ENCODE measurements at places on chromosomes 11 and 22.

- no peak for DNase-seq
Observed at GRCh38 chr11:35812828-35813227, 131.0 kb upstream of the LDLRAD3 start.

DNA sequence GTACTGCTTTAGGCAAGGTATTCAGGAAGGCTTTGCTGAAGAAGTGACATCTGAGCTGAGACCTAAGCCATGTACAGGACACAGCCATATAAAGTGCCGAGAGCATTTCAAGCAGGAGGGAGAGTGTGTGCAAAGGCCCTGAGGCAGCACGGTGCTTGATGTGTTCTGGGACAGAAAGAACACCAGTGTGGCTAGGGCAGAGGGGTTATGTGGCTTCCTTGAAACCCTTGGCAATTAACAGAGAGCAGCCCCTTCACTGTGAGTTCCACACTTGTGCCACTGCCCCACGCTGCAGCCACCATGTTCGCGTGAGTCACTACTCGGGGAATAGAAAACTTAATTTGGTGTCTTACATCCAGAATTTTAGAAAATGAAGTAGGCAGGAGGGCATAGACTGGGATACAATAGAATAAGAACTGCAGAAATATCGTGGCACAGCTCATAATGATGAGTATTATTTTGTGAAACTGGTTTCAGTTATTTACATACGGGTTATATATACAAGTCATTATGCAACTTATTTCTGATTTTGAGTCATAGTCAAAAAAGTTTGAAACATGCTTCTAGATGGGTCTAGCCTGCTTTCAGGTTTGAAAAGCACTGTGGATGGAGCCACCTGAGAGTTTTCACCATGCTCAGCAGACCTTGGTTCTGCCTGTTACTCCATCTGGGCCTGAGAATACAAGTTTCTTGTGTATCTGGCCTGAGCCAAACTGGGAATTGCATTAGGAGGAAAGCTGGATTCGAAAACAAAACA, 11.8 kb downstream of the IL10RA start:
- DNase-seq: no peak

DNA sequence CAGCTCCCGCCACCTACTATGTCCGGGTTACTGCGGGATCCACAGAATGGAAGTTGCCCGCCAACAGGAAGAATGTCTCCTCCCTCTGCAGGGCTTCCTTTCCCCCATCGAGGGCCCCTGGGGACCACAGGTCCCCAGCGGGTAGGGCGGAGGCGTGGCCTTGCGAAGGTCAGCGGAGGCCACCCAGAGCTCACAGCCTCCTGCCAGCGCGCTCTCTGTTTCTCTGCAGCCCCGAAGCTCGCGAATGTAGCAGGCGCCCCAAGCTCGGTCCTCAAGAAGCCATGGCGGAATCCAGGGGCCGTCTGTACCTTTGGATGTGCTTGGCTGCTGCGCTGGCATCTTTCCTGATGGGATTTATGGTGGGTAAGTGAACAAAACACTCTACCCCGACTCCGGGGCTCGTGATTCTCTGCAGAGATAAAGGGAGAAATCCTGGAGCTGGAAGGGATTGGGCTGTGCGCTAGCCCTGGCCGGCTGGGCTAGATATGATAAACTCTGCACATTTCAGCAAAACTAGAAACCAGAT, at the start of gene NAALAD2:
Gene NAALAD2, plus strand, starts transcription at position 186 of the 526 bp plus-strand sequence. Its CDS starts 96 bp downstream, at position 282.
- peak; percentile 87 for DNase-seq

GRCh38 chr11:85266646-85267045, 360.5 kb downstream of the DLG2 start:
- DNase-seq: no peak

DNA sequence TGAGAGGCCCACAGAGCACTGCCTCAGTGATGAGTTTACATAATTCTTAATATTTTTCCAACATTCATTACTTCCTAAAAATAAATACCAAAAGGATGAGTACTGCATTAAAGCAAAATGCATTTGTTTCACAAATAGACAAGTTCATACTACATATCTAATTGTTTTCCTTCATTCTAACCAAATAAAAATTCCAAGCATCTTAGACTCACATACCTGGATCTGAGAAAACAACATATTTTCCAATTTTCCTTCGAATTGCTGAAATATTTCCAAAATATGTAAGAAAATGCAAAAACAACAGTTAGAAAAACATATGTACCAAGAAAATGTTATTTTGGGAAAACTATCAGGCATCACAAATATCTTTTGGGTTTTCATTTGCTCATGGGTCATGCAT, 127.9 kb upstream of the CEP126 start:
- DNase-seq: no peak

DNA sequence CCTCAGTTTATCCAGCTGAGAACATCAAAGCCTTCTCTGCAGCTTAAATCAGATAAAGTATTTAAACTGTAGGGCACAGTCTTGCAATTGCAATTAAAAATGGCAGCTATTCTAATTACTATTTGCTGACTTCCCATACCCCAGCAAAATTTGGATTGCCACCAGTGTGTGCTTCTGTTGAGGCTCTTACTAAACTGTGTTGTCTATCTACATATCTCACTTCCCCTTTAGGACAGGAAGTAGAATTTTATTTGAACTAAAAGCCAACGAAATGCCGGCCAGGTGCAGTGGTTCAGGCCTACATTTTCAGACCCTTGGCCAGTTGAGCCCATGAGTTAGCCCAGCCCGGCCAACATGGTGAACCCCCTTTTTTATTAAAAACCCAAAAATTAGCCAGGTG, 7.1 kb downstream of the SAA4 start:
- DNase-seq: no peak

GRCh38 chr22:36757668-36758211, 18.2 kb downstream of the IFT27 start:
- DNase-seq: peak; percentile 90

- DNase-seq: no peak
Observed at GRCh38 chr22:47543447-47543846, 781.0 kb downstream of the TBC1D22A start.

DNA sequence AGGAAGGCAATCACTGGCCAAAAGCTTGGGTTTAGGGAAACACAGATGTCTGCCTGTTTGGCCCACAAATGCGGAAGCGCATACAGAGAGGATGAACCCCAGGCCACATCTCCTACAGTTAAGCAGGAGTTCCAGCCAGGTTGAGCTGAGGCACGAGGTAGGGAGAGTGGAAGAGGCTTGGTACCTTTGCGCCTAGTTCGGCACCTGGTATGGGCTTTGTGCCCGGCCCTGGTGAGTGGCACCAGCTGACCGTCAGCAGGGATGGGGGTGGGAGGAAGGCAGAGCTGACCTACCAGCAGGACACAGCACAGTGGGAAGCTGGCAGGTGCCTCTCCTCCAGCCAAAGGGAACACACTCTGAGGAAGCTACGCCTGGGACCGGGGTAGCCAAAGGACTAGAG, 57.6 kb downstream of the KCNC1 start:
- DNase-seq: no peak

DNA sequence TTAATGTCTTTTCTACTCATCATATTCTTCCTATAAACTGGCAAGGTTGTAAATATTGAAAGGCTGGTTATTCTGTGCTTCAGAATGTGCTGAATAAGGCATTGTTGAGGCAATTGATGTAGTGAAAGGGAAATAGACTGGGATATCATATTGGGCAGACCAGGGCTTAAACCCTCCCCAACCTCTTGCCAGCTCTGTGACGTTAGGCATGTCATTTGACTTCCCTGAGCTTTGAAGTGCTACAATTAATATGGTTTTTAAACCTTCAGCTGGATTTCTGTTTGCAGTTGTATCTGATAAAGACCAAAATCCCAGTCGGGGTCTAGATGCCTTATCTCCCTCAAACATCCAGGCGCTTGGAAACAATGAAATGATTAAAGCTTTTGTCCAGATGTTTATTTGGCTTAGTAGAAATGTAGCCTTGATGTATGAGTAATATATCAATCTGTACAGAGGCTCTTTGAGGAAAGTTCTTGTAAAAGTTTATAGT, 208.1 kb downstream of the DBX1 start:
- DNase-seq: no peak

DNA sequence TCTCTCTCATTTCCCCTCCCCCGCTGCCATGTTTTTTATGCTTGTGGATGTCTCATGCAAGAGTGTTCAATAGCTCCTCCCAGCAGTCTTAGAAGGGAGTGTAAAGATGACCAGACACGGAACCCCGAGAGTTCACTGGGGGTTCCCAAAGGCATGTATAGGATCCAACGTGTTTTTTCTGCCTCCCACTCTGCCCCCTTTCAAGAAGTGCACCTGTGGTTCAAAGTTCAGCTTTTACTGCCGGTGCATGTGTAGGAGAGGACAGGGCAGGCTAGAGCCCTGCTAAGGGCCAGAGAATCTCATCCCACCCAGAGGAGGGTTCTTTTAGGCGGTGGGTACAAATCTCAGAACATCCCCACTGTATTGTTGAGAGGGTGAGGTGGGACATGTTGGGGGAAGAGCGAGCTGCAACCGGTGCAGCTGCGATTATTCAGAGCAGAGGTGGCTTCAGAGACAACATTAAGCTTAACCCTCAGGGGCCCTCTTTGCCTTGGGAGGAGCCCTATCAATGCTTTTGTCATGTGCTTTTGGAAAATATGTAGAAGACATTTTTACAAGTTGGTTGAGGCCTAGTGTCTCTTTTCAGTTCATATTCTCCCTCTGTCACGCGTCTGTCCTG, 14.5 kb downstream of the MIF start:
- no peak for DNase-seq

- DNase-seq: no peak
Observed at GRCh38 chr11:67044496-67044895, 12.2 kb upstream of the RHOD start.

GRCh38 chr11:26247340-26247739, 84.6 kb upstream of the ANO3 start:
- no peak for DNase-seq

- no peak for DNase-seq
Observed at GRCh38 chr11:94885581-94885980, 87.8 kb downstream of the CWC15 start.

DNA sequence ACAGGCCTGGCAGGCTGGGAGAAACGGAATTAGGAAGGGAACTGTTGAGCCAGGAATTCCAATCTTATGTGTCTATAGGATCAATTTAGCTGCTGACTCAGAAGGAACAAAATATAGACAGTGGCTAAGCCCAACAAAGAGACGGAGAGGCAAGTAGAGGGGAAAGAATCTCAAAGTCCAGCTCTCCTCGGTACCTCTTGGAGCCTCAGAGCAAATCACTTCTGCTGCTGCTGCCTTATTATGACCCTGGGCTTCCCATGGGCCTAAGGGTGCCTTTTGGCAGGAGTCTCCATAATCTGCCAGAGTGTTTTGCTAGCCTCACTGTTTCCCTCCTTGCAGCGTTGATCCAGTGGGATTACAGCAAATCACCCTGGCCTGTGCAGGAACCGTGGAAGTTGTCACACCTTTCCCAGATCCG, 31.7 kb downstream of the PAX6 start:
- DNase-seq: no peak

DNA sequence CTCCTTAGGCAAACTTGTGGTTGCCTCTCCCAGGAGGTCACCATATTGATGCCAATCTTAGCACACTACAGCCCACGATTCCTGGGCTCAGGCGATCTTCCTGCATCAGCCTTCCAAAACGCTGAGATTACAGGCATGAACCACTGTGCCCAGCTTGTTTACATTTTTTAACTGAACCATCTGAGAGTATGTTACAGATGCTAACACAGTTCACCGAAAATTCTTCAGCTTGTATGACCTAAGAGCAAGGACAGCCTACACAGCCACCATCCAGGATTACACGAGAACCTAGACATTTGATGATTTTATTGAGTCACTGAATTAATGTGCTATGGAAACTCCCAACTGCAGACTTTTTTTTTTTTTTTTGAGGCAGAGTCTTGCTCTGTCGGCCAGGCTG, 5.8 kb upstream of the LGALS1 start:
- no peak for DNase-seq

GRCh38 chr11:68825571-68825970, 16.1 kb downstream of the CPT1A start:
- peak; percentile 46 for DNase-seq

GRCh38 chr11:64659417-64660144, 63.4 kb downstream of the NRXN2 start:
- no peak for DNase-seq

GRCh38 chr22:47386812-47387510, 624.5 kb downstream of the TBC1D22A start:
- no peak for DNase-seq

- no peak for DNase-seq
Observed at GRCh38 chr11:7311903-7312302, 60.2 kb downstream of the SYT9 start.

DNA sequence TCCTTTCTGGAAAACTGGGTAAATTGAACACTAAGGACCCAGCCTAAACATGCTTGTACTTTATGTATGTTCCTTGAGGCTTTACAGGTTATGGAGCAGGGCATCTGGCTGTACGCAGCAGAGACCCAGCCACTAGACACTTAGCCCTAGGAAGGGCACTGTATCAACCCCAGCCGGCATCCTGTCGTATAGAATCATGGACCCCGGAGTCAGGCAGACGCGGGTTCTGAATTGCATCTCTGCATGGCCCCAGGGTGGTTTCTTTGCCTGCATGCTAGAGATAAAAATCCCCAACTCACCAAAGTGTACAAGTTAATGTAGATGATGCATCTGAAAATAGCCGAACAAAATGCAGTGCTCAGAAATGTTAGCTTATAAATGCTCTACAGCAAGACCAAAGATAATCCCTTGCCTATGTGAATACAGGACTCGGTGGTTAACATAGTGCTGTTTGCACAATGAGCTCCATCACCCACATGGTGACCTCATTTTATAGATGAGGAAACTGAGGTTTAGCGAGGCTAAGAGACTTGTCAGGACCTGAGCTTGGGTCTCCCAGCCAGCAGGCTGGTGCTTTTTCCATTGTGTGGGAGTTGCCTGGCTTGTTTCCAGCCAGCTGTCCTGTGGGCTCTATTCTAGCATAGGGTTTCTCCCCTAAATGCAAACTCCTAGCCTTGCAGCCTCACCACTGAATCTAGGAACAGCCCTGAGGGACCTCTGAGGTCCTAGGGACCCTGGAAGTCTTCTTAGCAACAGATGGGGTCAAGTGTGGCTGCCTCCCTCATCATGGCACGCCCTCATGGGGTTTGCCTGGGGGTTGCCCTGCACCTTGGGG, 7.3 kb downstream of the CD6 start:
- no peak for DNase-seq

GRCh38 chr11:119808407-119809185, 79.6 kb upstream of the NECTIN1 start:
- no peak for DNase-seq

DNA sequence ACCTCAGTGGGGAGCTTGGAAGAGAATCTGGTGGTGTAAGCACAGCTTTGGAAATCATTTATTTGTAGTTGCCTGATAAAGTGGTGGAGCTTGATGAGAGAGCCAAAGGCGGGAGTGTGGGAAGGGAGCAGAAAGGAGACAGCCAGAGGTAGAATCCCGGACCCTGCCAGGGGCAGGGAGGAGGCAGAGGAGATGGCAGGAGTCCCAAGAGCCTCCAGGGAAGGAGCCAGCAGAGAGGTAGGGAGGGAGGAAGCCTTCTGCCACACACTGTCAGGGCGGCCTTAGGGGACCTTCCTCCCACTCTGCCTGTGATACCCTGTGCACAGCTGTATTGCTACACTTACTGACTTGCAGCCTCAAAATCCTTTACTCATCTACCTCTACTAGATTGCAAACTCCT, 15.4 kb downstream of the SCUBE2 start:
- DNase-seq: no peak

GRCh38 chr11:119315131-119316015, 1.6 kb downstream of the MCAM start:
- peak; percentile 73 for DNase-seq

Data from GM23338 (cell line).